EH (cell line): ENCODE measurements at places on chromosomes 5 and 9.

DNA sequence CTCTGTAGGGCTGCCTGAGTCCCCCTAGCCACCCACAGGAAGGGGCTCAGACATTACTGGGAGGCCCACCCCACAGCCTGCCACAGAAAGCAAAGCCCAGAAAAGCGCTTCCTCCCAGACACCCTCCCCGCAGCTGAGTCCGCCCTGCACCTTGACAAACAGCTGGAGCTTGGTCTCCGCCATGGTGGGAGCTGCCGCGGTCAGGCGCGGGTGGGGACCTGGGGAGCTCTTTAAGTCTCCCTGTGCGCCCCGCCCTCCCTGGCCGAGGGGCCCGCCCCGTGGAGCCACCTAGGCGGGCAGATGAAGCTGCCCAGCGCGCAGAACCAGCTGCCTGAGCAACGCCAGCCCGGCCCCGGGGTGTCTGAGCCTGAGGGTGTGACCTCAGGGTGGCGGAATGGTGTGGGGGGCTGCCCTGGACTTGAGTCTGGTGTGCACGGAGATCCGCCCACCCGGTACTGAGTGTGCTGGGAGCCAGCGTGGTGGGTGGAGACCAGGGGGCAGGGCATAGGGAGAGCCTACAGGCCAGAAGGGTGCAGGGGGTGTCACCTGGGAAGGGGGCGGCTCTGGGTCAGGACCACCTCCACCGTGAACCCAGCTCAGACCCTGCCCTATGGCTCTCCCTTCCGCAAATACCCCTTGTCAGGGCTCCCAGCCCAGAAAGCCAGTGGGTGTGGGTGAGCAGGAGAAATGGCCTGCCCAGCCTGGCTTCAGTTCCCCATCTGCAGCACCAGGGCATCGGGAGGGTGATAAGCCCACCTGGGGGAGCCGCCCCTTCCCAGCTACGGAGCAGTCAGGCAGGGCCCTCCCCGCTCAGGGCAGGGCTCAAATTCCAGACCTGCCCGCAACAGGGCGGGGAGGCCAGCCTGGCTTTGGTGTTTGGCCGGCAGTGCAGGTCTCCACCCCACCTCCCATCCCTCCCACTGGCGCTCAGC lies at the start of gene CLIC3:
Gene CLIC3, minus strand, starts transcription at position 208 of the 932 bp plus-strand sequence. Its CDS starts 25 bp downstream, at position 183.
- DNase-seq: peak; percentile 34

- no peak for DNase-seq
Observed at GRCh38 chr9:85738509-85738908, 3.2 kb downstream of the AGTPBP1 start.

DNA sequence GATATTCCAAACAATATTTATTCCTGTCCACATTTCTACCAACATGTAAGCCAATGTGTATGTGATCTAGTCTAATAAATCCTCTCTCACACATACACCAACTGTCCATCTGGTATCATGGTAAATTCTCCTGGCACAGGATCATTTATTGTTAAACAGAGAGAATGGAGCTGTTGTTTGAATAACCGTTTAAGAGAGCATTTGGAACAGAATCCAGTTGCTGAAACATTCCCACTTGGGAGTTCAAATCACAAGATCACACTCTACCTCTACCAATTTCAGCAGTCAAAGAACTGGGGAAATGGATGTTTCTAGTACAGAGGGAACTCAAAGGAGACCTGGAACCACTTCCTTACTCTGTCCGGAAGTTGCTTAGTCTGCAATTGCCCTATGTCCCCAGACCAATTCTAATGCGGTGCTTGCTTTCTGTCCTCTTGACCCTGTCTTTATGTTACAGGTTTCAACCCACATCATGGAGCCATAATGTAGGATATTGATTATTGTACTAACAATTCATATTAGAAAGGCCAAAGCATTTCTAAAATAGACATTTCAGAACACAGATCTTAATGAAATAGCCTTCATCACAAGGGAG lies 488.4 kb downstream of the SEMA5A start:
- DNase-seq: no peak

DNA sequence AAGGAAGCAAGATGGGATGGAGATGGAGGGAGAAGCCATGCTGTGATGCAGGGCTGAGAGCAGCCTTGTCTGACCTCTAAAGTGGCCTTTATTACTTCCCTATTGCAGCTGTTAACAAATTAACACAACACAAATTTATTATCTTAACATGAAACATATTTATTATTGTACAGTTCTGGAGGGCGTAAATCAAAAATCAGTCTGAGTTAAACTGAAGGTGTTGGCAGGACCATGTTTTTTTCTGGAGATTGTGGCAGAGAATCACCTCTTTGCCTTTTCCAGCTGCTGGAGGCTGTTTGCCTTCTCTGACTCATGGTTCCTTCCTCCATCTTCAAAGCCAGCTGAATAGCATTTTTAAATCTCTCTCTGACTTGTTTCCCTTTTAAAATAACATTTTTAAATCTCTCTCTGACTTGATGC lies 7.2 kb upstream of the MCC start:
- no peak for DNase-seq

DNA sequence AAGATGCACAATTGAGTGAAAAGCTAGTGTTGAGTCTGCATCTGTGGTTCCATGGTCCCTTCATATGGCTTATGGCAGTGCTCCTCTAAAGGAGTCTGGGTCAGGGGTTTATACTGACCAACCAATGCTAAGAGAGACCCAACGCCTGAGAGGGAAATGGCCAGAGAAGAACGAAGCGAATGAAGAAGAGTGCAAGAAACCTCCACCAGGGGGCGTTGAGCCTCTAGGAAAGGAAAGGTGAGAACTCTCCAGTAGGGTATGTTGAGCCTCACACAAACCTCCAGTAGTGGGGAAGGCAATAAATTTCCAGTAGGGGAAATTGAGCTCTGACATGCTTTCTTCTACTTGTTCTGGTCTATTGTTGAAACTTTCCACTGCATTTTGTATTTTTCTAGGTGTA lies 470.6 kb downstream of the PRDM9 start:
- no peak for DNase-seq

DNA sequence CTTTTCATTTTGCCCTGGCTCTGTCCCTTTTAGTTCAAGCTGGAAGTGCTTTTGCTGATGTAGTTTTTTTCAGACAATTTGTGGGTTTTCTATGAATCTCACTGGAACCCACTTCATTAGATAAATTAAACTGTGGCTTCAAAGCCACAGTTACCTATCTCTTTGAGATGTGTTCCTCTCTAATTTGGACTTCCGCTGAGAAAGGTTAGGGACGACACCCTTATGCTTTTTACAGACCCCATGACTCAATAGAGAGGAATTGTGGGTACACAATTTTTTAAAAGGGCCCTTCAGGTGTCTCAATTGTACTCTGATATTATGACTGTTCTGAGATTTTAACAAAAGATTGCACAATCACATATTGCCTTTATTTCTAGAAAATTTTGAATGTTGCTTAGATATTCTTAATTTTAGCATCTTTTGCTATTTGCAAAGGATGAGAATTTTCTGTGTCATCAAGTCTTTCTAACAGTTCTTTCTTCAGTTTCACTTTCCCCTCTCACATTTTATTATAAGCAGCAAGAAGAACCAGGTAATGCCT lies 110.6 kb downstream of the GADD45G start:
- no peak for DNase-seq

- DNase-seq: peak; percentile 90
Observed at GRCh38 chr9:91187965-91188344, 173.8 kb downstream of the AUH start.

- DNase-seq: no peak
Observed at GRCh38 chr5:102747386-102748166, 7.5 kb upstream of the PAM start.

DNA sequence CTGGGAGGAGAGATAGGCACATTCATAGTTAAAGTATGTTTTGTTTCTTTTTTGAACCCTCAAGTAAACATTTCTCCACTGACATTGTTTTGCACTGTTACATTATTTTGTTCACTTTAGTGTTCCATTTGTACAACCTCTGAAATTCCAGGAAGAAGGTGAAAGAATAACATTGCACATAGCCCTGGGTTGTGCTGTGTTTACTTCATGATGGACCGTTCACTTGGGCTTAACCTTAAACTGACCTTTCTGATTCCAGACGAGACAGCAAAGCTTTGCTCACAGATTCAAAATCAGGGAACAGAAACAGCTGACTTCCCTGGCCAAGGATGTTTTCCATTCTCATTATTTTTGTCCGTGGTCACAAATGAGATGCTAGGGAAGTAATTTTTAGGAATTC lies 42.8 kb upstream of the GDNF start:
- DNase-seq: peak; percentile 59

- DNase-seq: peak; percentile 74
Observed at GRCh38 chr9:26012797-26013196, 334.6 kb upstream of the TUSC1 start.

DNA sequence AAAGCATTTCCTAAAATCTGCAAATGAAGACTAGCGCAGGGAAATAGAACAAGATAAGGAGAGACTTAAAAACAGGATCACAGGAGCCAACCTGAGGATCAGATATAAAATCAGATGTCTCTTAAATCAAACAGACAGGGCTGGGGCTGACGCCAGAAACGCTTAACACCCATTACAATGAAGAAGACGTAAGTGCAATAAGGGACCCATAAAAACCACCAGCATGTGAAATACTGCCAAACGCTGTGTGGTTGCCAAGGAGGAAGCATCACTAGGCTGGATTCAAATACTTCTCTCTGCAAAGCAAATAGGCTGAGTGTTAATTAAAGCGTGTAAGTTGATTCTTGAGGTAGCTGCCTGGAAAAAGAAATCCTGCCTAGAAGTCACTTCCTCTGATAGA lies 74.4 kb upstream of the ATP10B start:
- DNase-seq: no peak

DNA sequence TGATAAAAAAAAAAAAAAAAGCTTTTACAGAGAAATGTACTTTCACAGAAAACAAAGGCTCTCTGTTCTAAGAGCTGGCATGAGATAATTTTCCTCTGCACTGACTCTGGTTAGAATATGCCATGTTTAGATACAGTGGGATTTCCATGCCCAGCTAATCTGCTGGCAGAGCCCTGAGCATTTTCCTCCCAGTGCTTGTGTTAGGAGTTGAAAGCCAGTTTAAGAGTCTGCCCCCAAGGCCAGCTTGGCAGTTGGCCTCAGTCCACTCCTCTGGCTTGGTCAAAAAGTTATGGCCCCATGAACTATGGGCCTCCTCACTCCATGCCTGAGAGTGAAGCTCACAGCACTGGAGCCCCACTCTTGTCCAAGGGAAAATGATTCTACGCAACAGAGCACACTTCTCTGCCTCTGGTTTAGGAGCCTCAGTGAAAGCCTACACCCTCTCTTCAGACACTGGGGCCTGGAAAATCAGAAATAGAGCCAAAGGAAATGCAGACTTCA lies 21.9 kb downstream of the MOCS2 start:
- no peak for DNase-seq

DNA sequence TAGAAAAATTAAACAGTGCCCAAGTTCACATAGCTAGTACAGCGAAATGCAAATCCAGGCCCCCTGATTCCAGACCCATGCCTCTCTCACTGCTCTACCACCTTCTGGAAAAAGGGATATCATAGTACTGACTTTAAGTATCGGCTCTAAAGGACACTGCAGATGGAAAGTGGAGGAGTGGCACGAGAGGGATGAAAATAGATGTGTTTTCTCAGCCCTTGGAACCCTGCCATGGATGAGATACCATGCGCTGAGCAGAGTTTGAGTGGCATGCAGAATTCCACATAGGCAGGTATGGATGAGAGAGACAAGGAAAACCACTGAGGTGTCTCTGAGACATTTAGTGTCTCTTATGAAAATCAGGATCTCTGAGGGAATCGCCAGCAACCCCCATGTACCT lies 18.8 kb downstream of the CKMT2 start:
- no peak for DNase-seq
